Endodermal cell (in vitro differentiated cells): ENCODE measurements at places on chromosomes 7 and 10. TPM values are rescaled to one million over a fixed set of nuclear protein-coding genes. Genes with fewer than 3 reads are reported as not detected.
A peak's percentile ranks its signal among the peaks of the same experiment; 100 is the strongest.

DNA sequence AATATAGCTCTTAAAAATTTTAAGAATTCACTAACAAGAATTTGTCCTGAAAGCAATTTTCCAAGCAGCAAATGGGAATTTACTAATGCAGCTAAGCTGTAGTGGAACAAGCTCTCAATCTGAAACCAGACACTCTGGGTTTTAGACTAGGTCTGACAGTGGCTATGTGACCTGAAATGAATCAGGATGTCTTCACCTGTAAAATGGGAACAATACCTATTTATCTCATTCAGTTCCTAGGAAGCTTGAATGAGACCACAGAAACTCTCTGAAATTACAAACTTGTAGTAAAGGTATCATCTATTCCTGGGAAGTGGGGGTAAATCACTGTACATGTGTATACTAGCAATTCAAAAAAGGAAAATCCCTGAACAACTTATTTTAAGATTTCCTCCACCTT lies 1.2 kb downstream of the DNAJC2 start:
- no peaks in the 10 kb centered on the region for H3K4me1 ChIP-seq
- H3K36me3 ChIP-seq, result peaks cover 33% of the 10 kb centered on the region
- H3K4me3 ChIP-seq, result peak overlapping the region; percentile 91
- H3K27ac ChIP-seq, result no peak overlapping the region
- DNase-seq, result no peak
- H3K27me3 ChIP-seq, result no peaks in the 10 kb centered on the region

DNA sequence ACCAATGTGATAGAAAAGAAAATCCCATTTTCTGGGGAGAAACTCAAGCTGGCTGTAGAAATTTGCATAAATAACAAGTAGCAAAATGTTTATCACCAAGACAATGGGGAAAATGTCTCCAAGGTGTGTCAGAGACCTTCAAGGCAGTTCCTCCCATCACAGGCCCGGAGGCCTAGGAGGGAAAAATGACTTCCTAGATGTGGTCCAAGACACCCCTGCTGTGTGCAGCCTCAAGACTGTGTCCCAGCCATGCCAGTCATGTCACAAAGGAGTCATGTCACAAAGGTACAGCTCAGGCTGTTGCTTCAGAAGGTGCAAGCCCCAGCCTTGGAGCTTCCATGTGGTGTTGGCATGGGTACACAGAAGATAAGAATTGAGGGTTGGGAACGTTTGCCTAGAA lies 33.7 kb upstream of the THSD7A start:
- no peaks in the 10 kb centered on the region for H3K36me3 ChIP-seq
- no peak for DNase-seq
- H3K27me3 ChIP-seq, result no peaks in the 10 kb centered on the region
- H3K27ac ChIP-seq, result no peak overlapping the region
- no peak overlapping the region for H3K4me3 ChIP-seq

- H3K4me1 ChIP-seq, result peaks cover 9% of the 10 kb centered on the region
- DNase-seq, result peak; percentile 42
- no peak overlapping the region for H3K27ac ChIP-seq
- peaks cover 12% of the 10 kb centered on the region for H3K36me3 ChIP-seq
- H3K4me3 ChIP-seq, result no peak overlapping the region
Measured at GRCh38 chr10:99870123-99870730, 87.8 kb downstream of the ABCC2 start.

DNA sequence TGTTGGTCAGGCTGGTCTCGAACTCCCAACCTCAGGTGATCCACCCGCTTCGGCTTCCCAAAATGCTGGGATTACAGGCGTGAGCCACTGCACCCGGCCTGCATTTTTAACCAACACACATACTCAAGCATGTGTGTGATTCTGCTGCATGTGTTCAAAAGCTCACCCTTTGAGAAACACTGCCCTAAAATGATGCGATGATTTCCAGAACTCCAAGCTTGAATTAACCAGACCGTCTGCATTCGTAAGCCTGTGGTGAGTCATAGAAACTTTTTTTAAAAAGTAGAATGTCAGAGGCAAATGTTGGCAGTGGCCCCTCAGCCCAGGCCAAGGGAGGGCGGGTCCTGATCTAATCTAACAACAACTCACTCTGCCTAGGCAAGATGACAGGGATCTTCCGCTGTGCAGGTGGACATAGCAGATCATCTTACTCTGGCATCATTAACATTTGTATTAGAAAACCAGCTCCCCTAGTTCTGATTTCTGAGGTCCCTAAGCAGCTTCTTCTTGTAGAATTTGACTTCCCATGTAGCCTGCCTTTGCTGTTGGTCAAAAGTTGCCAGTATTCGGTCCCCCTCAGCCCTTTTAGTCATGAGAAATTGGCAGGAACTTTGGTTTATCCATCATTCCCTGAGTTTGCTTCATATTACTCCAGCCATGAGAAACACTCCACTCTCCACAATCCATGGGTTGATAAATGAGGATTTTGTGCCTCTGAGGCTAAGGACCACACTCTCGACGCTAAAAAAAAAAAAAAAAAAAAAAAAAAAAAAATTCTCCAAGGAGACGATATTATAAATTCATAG lies 190.4 kb downstream of the SKIDA1 start:
- no peaks in the 10 kb centered on the region for H3K36me3 ChIP-seq
- peak; percentile 69 for DNase-seq
- no peak overlapping the region for H3K27ac ChIP-seq
- no peak overlapping the region for H3K4me3 ChIP-seq

BMPER gene
- 29.4 to 71.2 TPM (median 66.5 TPM) in 3 replicates for total RNA-seq

GRCh38 chr7:94577357-94577756 lies 67.7 kb downstream of the CASD1 start:
- H3K27me3 ChIP-seq, result no peaks in the 10 kb centered on the region
- H3K36me3 ChIP-seq, result peaks cover 26% of the 10 kb centered on the region
- DNase-seq, result no peak
- H3K4me3 ChIP-seq, result no peak overlapping the region
- no peaks in the 10 kb centered on the region for H3K4me1 ChIP-seq

- H3K36me3 ChIP-seq, result no peaks in the 10 kb centered on the region
- H3K27me3 ChIP-seq, result no peaks in the 10 kb centered on the region
- peaks cover 3% of the 10 kb centered on the region for H3K4me1 ChIP-seq
- no peak overlapping the region for H3K4me3 ChIP-seq
- H3K27ac ChIP-seq, result no peak overlapping the region
- DNase-seq, result no peak
Measured at GRCh38 chr7:46156086-46156485, 235.0 kb upstream of the IGFBP3 start.

DNA sequence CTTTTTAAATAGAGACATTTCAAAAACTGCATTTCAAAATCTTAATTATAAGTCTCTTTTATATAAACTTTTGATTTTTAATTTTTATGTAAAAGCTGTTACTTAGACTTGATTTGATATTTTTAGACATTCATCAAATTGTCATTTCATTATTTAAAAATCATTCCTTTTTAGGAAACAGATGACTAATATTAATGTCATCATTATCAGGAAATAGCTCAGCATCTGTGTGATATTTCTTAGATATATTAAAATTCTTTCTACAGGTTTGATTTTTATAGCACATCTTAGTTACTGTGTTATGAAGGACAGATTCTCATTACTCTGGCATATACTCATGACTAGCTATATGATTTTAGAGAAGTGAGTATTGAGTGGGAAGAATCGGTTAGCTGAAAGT lies 17.2 kb downstream of the RUNDC3B start:
- H3K4me3 ChIP-seq, result no peak overlapping the region
- DNase-seq, result no peak
- H3K4me1 ChIP-seq, result no peaks in the 10 kb centered on the region

CPN1 gene
- 0.63 and 1.3 TPM in 2 replicates for total RNA-seq

DNA sequence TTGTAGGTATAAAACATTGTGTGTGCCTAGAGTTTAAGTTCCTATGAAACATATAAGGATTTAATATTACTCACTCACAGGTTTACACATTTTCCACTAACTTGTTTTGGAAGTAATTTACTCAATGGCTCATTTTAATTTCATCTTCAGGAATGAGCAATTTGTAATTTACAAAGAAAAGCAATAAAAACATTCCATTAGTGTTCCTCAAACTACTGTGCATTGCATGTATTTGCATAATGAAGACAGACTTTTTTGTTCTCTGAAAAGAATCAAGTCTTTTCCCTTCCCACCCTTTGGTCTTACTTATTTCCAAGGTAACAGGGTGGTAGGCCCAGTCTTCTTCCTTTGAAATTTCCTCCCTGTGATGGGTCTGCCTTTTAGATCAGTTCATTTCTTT lies 61.2 kb downstream of the EPDR1 start:
- H3K27me3 ChIP-seq, result no peaks in the 10 kb centered on the region
- no peak overlapping the region for H3K27ac ChIP-seq
- H3K36me3 ChIP-seq, result no peaks in the 10 kb centered on the region
- H3K4me3 ChIP-seq, result no peak overlapping the region
- no peak for DNase-seq

GRCh38 chr7:46900312-46901263 lies 681.3 kb downstream of the TNS3 start:
- H3K27me3 ChIP-seq, result no peaks in the 10 kb centered on the region
- no peak overlapping the region for H3K4me3 ChIP-seq
- H3K36me3 ChIP-seq, result no peaks in the 10 kb centered on the region
- no peak overlapping the region for H3K27ac ChIP-seq
- DNase-seq, result no peak
- peaks cover 3% of the 10 kb centered on the region for H3K4me1 ChIP-seq

TEX47 gene
- total RNA-seq, result not detected in 3 replicates

DNA sequence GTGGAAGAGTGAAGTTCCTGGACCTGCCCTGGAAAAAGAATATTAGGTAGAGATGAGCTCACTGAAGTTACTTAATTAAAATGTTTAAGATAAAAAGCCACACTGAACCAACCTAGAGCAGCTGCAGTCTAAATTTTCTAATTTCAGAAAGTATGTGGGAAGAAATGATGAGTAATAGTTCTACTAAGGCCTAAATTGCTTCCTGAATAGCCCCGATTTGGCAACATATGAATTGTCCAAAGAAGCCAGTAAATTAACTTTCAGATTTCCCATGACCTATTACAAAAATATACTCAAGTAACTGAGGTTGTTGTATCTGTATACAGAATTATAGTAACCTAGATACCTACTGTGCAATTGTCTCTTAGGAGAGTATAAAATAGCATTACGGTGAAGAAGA lies 312.6 kb downstream of the IPMK start:
- H3K27me3 ChIP-seq, result no peaks in the 10 kb centered on the region
- H3K4me3 ChIP-seq, result no peak overlapping the region
- no peak for DNase-seq
- H3K27ac ChIP-seq, result no peak overlapping the region
- H3K4me1 ChIP-seq, result no peaks in the 10 kb centered on the region
- H3K36me3 ChIP-seq, result no peaks in the 10 kb centered on the region

GRCh38 chr7:152896217-152896616 lies 136.7 kb downstream of the ACTR3B start:
- no peaks in the 10 kb centered on the region for H3K27me3 ChIP-seq
- H3K4me1 ChIP-seq, result no peaks in the 10 kb centered on the region
- DNase-seq, result no peak
- no peaks in the 10 kb centered on the region for H3K36me3 ChIP-seq
- no peak overlapping the region for H3K4me3 ChIP-seq
